Stimulated activated CD4-positive, alpha-beta T cell treated with anti-CD3 and anti-CD28 coated beads, TNF-alpha, amount 100 ng/mL, for 48 hours (primary cell): ENCODE measurements at places on chromosomes 5 and 9.

GRCh38 chr5:99023330-99023729 is 94.5 kb upstream of the CHD1 start:
- no peak for DNase-seq

DNA sequence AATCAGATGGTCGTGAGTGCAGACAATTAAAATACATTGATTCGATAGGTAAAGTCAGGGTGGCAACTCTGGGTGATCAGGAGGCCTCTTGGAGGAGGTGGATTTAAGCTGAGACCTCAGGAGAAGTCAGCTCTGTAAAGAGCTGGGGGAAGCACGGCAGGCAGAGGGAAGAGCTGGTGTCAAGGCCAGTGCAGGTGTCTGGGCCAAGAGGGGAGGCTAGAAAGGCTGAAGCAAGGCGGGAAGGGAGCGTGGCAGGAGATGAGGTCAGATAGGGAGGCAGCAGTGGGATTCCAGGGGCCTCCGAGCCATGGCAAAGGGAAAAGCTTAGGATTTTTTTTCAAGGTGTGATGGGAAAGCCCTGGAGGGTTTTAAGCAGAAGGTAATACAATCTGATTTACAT is 178.7 kb downstream of the FSTL4 start:
- no peak for DNase-seq

- DNase-seq = no peak
These were observed 66.2 kb downstream of the SIL1 start for GRCh38 chr5:139131921-139132432.

GRCh38 chr9:68817079-68817875 is 112.2 kb downstream of the PIP5K1B start:
- no peak for DNase-seq

DNA sequence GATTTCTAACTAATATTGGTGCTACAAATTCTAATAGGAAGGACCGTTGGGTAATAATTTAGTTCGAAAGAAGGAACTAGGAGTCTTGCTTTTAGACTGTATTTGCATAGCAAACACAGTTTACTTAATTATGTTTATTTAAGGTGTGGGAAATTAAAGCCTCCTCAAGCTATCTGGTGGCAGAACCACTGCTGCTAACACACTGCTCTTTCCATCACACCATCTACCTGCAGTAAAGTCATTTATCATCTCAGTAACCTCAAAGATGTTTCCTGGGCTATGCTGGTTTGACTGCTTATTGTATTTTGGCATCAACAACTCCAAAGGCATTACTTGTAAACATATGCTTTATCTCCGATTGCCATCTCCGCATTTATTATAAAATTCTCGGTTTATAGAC is 114.3 kb downstream of the DEPDC1B start:
- DNase-seq = no peak

GRCh38 chr9:94443032-94443722 is 111.7 kb upstream of the PCAT7 start:
- DNase-seq = no peak

GRCh38 chr5:110056580-110057114 is 366.9 kb downstream of the MAN2A1 start:
- no peak for DNase-seq

DNA sequence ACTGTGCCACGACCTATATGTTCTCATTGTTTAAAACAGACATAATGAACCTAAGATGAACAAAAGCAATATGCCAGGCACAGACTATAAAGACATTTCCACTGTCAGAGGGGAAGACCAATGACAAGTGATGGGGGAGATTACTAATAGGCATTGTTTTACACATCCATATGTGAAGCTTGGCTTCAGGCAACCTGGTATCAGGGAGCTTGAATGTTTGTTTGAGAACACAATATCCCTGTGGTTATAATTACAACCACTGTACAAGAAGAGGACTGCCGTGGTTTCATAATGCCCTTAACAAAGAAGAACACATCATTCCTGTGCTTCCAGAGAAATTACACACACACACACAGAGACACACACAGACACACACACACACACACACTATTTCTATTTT is 385.7 kb downstream of the BNC2 start:
- no peak for DNase-seq

- no peak for DNase-seq
These were observed 1248.1 kb upstream of the CDH18 start for GRCh38 chr5:21236104-21236503.

DNA sequence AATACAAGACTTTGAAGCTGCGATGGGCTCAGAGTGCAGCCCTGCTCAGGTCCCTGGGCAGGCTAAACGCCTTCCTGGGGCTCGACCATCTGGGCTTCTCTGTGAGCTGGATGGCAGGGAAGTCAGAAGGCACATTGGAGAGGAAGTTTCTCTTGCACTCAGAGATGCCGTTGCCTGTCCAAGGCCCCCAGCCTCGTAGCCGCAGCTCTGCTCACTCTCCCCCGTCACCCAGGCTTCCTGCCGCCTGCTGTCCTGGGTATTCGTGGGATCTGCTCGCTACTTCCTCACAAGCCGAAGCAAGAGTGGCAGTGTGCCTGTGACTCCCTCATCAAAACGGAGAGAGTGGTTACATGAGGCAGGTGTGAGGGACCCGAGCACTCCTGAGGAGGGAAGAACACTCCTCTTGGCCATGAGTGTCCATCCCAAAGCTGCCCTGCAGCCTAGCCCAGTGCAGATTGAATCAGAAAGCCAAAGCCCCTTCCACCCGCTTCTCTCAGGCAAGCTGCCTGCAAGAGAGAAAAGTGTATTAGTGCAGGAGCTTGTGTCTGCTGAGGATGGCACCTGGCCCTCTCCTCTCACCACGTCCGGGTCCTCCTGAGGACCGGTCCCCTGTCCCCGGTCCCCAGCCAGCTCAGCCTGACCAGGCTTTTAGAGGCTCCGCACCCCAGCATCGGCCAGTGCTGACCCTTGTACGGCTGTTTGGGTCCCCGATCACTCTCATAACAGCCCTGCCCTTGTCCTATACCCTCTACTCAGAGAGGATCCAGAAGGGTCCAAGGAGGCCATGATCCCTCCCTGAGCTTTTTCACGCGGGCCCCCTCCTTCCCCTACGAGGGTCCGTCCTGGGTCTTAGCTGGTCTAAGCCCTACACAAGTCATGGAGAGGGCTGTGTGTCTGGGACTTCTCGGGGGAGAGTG is 7.3 kb downstream of the FCN2 start:
- DNase-seq = no peak

GRCh38 chr9:18857334-18857733 is 175.7 kb downstream of the SAXO1 start:
- DNase-seq = no peak

DNA sequence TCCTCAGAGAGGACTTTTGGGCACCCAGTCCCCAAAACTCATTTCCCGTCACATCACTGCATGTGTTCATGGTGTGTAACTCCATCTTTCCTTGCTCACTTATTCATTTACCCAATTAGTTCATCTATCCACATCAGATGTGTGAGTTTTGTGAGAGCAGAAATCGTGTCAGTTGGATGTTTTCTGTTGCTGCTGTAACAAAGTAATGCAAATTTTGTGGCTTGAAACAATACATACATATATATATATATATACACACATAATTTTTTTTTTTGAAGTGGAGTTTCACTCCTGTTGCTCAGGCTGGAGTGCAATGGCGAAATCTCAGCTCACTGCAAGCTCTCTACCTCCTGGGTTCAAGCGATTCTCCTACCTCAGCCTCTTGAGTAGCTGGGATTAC is 70.5 kb upstream of the BOD1 start:
- no peak for DNase-seq

- DNase-seq = no peak
These were observed 1.8 kb upstream of the CFAP95 start for GRCh38 chr9:69818750-69819345.

- no peak for DNase-seq
These were observed 42.6 kb upstream of the NAA35 start for GRCh38 chr9:85898332-85898731.

DNA sequence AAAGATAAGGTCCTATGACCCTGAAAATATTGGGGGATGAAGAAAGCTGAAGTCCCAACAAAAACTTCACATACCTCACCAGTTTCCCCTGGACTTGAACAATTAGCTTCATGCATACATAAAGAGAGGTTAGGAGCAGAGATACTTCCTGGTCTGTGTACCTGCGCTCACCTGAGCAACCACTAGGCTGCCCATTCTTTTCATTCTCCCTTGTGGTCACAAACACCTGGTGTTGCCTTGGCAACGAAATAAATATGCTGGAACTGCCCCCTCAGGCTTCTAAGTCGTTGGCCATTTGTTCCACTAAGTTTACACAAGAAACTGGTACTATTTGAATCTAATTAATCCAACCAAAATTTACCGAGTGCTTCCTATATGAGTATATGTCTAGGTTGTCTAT is 18.1 kb downstream of the OTP start:
- DNase-seq = no peak

DNA sequence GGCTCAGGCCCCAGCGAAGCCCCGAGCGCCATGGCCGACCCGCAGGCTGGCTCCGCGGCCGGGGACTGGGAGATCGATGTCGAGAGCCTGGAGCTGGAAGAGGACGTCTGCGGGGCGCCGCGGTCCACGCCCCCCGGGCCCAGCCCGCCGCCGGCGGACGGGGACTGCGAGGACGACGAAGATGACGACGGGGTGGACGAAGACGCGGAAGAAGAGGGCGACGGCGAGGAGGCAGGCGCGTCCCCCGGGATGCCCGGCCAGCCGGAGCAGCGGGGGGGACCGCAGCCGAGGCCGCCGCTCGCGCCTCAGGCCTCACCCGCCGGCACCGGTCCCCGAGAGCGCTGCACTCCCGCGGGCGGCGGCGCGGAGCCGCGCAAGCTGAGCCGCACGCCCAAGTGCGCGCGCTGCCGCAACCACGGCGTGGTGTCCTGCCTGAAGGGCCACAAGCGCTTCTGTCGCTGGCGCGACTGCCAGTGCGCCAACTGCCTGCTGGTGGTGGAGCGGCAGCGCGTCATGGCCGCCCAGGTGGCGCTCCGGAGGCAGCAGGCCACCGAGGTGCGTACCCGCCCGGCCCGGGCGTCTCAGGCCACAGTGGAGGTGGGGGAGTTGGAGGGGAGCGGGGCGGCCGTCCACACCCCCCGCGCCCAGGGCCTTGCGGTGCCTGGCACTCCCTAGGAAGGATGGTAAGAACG is 1.6 kb downstream of the DMRT2 start:
- DNase-seq = no peak

- no peak for DNase-seq
These were observed 108.1 kb upstream of the SLC27A6 start for GRCh38 chr5:128857076-128857677.

DNA sequence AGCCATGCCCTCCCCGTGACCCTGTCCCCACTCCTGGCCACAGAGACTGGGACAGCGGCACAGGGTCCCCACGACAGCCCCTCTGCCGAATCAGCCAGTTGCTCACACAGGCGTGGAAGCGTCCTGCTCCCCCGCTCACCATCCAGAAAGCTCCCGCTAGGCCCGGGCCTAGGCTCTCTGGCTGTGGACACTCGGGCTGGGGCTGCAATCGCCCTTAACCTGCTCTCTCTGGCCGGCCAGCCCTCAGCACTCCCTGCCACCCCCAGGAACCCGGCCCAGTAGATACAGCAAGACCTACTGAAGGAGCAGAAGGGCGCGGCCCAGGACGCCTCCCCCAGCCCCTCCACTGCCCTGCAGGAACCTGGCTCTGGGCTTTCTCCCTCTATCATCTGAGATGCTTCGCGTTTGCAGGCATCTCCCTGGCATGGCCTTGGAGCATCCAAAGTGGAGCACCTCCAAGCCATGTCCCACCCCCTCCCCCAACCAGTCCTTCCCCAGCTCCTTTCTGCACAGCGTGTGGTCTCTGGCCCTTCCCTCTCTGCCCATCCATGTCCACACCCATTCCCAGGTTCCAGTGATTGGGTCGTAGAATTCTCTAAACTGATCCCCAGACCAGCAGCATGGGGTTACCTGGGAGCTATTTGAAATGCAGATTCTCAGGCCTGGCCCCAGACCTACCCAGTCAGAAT is 113.7 kb upstream of the LMX1B start:
- DNase-seq = no peak

DNA sequence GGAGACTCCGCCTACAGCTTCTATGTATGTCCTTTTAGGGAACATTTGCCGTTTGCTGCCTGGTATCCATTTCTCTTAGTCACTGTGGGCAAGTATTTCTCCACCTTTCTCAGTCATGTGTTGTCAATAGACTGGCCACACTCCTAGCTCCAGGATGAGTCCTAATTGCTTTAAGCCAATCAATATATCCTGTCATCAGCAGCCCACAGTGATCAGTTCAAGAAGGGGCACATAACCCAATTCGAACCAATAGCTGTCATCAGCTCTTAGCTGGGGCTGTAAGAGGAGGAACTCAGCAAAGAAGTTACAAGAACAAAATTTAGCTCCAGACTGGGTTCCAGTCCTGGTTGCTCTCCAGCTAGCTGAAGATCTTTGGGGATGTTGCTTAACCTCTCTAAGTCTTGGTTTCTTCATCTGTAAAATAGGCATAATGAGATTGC is 70.7 kb upstream of the MAN2A1 start:
- no peak for DNase-seq

DNA sequence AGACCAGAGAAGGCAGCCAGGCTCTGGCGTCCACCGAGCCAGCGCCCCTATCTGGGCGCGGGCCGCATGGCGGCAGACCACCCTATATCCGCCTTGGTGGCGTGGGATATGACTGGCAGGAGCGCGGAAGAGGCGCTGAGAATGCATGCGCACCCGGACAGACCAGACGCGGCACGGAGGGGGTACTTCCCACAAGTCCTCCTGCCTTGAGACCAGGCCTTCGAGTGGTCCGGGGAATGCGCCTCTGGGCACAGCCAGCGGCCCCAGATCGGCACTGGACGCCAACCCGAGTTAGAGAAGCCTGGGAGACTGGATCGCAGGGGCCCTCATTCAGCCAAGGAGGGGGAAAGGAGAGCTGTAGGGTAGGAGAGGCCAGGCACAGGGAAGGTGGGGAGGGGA is 2.5 kb upstream of the LMX1B start:
- no peak for DNase-seq

GRCh38 chr5:40475561-40475960 is 204.2 kb upstream of the PTGER4 start:
- DNase-seq = no peak

- DNase-seq = no peak
These were observed 54.2 kb downstream of the LMNB1 start for GRCh38 chr5:126831156-126831555.

DNA sequence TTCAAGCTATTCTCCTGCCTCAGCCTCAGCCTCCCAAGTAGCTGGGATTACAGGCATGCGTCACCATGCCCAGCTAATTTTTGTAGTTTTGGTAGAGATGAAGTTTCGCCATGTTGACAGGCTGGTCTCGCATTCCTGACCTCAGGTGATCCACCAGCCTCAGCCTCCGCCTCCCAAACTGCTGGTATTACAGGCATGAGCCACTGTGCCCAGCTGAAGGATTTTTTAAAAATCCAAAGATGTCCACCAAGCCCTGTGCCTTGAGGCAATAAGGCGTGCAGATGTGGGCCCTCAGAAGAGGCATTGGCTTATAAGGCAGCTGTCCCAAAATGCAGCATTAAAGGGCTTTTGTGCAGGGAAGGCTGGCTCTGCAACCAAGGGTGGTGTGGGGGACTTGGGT is 10.3 kb upstream of the ZFR start:
- DNase-seq = no peak
